Stimulated activated CD8-positive, alpha-beta memory T cell treated with anti-CD3 and anti-CD28 coated beads, Interleukin-12 subunit alpha, Interleukin-12 subunit beta, amount 100 ng/mL, for 1 hour (primary cell): ENCODE measurements at places on chromosomes 16 and 17.

DNA sequence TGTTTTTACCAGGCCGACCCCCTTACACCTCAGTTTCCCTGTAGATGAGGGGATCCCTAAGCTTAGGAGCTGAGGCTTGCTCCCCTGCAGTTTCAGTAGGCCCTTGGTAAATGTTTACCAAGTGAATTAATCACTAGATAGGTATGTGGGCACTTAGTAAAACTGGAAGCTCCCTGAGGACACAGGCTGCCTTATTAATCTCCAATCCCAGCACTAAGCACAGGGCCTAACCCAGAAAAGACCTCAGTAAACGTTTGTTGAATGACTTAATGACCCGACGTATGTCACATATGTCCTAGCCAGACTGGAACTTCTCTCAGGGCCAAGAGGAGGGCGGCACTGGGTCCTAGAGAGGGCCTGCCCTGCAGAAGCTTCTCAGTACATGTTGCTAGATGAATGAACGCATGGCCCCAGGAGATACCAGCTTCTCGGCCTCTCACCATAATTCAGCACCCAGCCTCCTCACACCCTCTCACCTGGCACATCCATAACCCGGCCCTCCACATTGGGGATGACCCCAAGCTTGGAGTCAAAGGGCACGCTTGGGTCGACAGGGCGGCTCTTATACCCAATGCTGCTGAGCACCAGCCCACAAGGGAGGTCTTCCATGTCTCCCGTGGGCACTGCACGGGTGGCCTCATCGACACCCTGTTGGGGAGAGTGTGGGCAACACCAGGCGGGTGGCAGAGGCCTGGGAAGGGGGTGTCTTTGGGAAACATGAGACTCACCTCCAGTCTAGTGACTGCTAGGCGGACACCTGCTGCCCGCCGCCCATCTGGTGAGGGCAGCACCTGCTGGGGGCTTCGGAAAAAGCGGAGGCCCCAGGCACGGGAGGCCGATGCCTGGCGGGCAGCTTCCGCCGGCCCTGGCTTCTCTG is 4.0 kb upstream of the GRIN2C start:
- no peak for DNase-seq

DNA sequence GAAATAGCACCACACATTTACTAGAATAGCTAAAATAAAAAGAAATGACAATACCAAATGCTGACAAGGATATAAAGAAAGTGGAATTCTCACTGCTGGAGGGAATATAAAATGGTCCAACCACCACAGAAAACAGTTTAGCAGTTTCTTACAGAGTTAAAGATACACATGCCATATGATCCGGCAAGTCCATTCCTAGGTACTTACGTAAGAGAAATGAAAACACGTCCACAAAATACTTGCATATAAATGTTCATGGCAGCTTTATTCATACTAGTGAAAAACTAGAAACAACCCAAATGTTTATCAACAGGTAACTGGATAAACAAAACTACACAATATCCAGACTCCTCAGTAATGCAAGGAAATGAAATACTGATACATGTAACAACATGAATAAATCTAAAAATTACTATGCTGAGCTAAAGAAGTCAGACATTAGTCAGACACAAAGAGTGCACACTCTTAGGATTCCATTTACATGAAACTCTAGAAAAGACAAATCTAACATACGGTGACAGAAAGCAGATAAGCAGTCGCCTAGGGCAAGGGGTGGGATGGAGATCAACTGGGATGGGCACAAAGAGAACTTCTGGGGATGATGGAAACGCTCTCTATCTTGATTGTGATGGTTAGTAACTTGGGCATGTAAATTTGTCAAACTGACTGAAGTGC is 76.4 kb downstream of the SMG6 start:
- DNase-seq: no peak

DNA sequence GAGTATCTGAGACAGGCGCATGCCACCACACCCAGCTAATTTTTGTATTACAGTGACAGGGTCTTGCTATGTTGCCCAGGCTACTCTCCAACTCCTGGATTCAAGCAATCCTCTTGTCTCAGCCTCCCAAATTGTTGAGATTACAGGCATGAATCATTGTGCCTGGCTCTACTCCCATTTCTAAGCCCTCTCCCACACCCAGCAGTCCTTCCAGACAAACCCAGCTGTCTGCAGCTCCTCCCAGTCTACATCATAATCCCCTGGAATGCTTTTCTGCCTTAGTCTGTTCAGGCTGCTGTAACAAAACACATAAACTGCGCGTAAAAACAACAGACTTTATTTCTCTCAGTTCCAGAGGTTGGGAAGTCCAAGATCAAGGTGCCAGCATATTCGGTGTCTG is 144.5 kb downstream of the GRIN2A start:
- DNase-seq: no peak

- DNase-seq: no peak
Measured at GRCh38 chr16:55621771-55622170, 34.0 kb upstream of the SLC6A2 start.

DNA sequence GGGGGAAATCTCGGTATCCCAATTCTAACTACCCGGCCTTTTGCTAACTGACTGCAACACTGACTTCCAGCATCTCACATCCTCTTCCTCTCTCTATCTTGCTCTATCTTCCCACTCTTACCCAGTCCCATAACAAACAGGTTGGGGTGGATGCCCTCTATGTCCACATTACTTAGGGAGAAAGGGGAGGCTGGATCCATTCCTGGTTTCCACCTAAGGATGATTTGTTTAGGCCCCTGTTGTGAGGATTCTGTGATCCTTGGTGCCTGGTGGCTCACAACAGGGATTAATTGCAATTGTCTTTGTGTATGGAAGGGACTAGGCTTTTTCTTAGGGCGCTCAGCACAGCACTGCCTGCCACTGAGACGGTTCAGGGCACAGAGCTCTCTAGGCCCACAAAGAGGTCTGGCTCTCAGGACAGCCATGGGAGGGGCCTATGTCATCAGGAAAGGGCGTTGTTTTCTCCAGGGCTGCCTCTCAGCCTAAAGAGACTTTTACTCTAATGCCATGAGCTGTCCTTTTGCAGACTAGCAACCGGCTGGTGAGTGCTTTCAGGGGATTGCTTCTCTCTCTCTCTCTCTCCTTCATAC is 612.1 kb upstream of the SALL1 start:
- no peak for DNase-seq
